ENCODE measurements at places on chromosomes 1 and 21.
A peak's percentile ranks its signal among the peaks of the same experiment; 100 is the strongest.

GRCh38 chr1:202998836-202999750 lies 8.1 kb upstream of the TMEM183A start:
- no peak for DNase-seq

DNA sequence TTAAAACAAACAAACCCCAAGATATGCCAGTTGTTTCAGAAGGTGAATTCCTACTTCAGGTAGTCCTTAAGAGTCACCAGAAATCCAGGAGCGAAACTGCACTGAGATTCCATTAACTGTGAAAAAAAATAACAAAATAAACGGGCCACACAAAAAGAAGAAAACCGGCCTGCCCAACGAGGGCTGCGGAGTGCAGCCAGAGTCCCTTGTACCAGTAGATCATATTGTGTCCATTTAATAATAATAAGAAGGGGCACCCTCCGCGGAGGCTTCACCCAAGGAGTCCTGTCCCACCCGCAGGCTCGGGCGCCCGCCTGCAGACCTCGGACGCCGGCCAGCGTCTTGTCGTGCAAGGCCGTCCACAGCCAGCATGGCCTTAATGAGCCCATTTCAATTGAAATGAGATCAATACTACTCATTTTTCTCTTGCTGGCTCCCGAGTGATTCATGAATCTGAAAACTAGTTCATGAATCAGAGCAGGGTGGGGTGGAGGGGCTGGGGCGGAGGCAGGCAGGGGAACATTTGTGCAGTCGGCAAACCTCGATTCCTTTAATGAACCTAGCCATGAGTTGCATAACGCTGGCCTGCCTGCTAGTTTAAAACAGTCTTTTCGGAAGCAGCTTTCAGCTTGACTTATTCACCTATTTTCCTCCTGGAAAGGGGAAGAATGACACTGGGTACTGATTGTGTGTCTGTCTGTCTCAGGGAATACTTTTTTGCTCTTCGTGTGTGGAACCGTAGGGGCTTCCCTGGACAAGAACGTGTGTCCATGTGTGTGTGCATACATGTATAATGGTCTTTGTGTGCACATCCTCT lies 113.1 kb upstream of the IRF2BP2 start:
- DNase-seq = no peak

DNA sequence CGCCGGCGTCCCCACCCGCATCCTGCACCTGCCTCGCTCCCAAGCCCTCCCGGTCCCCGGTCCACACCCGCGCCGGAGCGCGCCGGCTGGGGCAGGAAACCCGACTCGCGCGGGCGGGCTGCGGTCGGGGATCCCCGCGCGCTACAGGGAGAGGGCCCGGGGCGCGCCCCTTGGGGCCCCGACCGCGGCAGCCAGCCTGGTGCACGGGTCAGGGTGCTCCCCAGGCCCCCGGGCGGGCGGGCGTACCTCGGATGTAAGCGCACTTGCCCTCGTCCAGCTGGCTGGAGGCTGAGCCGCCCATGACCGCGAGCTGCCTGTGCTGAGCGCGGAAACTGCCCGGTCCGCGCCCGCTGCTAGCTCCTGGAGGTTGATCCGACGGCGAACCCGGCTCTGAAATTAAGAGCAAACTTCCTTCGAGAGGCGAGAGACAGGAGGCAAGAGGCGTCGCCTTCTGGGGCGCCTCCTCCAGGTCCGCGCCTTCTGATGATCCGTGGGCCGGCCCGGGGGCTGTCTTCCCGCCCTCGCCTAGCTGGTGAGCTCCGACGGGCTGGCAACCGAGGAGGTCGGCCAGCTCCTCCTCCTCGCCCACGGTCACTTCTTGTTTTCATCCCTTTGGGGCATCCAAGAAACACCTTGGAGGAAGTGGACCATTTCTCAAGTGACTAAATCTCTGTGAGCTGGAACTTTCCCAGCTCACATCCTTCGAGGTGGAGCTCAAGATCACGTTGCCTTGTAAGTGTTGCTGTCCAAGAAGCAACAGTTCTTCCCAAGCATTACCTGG lies at the start of gene NIBAN1:
TSS of gene NIBAN1 (minus strand) at position 453 of the 781 bp plus-strand sequence. CDS start at position 301, 152 bp downstream.
- peak; percentile 86 for DNase-seq

DNA sequence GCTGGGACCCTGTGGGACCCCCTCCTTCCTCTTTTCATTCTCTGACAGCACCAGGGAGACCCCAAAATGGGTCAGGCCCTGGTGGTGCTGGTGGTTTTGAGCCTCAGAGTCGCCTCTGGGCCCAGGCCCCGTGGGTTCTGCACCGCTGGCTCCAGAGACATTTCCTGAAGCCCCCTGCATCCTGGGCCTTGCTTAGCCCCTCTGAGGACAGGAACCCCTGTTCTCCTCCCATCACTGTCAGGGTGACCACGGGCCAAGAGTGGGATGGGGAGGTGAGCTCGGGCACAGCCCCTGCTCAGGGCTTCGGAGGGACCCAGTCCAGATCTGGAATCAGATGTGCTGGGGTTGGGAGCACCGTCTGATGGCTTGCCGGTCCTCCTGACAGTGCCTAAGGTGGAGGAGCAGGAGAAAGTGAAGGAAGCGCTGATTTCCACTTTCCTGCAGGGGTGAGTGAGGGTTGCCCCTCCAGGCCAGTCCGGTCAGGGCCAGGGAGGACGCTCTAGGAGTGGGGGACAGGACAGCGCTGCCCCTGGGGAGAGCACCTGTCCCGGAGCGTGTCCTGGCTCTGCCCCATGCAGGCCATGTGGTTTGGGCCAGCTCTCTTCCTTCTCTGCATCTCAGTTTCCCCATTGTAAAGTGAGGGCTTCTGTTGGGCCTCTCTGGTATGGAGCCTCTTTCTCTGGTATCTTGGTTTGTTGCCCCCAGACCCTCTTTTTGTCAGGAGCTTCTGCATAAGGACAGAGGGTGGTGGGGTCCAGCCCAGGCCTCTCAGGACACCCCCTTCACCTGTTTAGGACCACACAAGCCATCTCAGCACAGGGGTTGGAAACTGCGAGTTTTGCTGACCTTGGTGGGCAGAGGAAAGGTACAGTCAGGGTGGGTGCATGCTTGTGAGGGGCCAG lies 71.0 kb downstream of the TRIM11 start:
- peak; percentile 76 for DNase-seq

DNA sequence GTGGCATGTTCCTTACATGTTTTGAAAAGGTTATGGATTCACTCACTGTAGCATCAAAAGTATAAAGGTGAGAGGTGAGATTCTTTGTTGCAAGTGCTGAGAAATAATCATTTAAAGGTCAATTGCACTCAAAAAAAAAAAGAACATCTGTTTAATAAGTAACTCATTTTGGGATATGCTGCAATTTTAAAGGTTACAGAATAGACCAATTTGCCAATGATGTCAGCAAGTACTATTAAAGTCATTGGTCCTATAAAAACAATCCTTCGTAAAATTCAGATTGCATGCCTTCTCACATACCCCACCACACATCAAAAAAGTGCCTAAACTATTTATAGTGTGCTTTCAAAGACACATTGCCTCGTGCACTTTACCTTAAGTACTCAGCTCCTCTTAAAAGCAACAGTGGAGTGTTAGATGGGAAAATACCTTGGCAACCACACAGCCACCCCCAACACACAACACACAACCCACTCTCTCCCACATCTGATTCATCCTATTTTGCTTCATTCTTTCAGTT lies 218.2 kb upstream of the ADGRL2 start:
- DNase-seq = no peak

DNA sequence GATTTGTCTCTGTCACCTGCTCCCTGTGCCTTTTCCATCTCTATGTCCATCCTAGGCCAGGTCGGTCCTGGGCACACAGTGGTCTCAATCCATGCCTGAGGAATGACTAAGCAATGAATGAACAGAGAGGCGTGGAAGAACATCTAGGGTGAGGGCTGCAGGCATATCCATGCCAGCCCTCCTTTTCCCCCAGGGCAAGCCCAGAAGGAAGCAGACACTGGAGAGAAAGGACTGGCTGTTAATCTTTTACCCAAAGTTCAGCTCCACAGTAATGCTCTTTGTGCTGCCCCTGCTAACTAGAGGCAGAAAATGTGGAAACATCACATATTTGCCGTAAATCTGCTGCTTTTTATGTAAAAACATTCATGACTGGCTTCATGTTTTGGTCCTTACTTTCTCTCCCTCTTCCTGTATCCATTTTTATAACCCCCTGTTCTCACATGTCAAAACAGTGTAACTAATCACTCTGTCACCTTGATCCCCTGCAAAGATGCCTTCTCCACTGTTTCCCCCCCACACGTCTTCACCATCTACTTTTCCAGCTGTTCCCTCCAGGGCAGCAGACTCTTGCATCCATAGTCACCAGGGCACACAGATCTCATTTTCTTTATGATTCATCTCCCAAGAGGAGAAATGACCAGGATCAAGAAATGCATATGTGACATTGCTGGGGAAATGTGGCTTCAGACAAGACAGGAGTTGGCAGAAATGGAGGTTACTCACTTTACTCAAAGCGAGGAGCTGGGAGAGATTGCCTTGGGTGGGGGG lies 166.4 kb upstream of the PROX1 start:
- DNase-seq = no peak

Data from osteocyte (in vitro differentiated cells).